WTC11 (cell line): ENCODE measurements at places on chromosomes 7 and 10. TPM values are rescaled to one million over a fixed set of nuclear protein-coding genes. Genes with fewer than 3 reads are reported as not detected.

- peaks cover 3% of the 10 kb centered on the region; the same call in 1 of the 2 replicates for H3K27me3 ChIP-seq
- H3K4me1 ChIP-seq = peaks cover 6% of the 10 kb centered on the region
- H3K36me3 ChIP-seq = peaks cover 22% of the 10 kb centered on the region
- H3K4me3 ChIP-seq = no peak overlapping the region
- peak overlapping the region; percentile 34; the same call in 1 of the 2 replicates for H3K27ac ChIP-seq
Observed at GRCh38 chr10:104307576-104308438, 30.5 kb downstream of the ITPRIP start.

DNA sequence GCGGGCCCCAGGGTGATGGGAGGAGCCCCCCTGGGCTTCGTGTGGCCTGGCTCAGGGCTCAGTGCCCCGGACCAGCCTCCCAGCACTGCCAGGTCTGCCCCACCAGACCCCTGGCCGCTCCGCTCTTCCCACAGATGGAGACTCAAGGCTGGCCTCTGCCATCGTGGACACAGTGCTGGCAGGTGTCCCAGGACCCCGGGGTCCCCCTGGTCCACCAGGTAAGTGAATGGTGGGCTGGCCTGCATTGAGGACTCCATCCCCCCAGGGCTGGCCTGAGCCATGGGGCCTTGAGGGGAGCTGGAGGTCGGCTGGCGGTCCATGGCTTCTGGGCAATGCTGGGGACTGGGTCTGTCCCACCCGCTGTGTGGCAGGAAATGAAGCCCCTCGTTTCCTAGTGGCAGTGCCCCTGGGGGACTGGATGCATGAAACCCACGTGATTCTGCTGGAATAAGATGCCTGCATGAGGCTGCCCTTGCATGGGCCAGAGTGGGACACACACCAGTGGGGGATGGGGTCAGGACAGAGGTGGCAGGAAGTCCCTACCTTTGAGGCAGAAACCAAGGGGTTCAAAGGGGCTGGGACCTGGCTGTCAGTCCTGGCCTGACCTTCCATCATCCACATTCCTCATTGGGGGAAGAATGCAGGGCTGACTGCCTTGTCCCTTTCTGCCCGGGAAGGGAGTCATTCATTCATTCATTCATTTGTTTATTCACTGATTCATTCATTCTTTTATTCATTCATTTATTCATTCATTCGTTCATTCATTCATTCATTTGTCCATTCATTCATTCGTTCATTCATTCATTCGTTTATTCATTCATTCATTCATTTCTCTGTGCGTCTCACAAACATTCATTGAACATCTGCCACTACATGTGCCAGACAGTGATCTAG is 81.8 kb downstream of the MYL10 start:
- no peak overlapping the region for H3K4me3 ChIP-seq
- peaks cover 17% of the 10 kb centered on the region for H3K36me3 ChIP-seq
- no peak for DNase-seq
- no peaks in the 10 kb centered on the region for H3K27me3 ChIP-seq
- no peak overlapping the region for H3K27ac ChIP-seq
- peaks cover 4% of the 10 kb centered on the region; the same call in 1 of the 2 replicates for H3K4me1 ChIP-seq

- no peak for DNase-seq
- peaks cover 2% of the 10 kb centered on the region; the same call in 1 of the 2 replicates for H3K4me1 ChIP-seq
- no peaks in the 10 kb centered on the region for H3K27me3 ChIP-seq
- no peak overlapping the region for H3K4me3 ChIP-seq
- H3K27ac ChIP-seq = no peak overlapping the region
Observed at GRCh38 chr7:98266840-98267239, 14.6 kb upstream of the BRI3 start.

DNA sequence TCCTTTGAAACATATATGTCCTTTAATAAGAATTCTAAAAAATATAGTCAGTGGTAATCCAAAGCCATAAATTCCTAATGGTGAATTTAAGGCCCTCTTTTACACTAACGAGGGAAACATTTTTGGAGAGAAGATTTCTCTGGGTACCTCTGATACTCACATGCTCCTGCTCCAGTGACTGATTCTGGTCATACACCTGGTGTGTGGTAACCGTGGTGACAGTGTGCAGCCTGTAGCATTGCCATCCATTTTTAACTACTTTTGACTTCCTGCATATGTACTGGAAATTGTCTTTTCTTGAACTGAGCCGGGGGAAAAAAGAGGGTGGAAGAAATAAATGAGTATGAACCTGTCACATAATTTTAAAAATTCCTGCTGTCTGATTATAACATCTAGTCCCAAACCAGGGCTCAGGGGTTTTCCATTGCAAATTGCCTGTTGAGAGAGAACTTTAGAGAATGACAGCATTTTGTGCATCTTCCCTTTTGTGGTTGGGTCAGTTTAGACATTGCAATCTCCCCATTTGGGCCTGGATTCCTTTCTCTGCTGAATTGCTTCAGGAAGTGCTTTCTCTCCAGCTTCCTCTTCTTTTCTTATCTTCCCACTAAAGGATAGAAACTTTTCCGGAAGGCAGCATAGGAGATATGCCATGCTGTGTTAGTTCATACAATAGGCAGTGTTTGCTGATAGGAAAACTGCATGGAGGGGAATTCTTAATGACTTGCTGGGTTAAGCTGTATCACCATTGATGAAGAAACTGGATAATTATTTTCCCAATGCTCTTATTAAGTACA is 125.5 kb downstream of the GRM3 start:
- H3K4me1 ChIP-seq = peaks cover 8% of the 10 kb centered on the region
- peak overlapping the region; percentile 14; the same call in 1 of the 2 replicates for H3K27ac ChIP-seq
- DNase-seq = no peak
- no peak overlapping the region for H3K4me3 ChIP-seq

- DNase-seq = no peak
- H3K4me1 ChIP-seq = peaks cover 44% of the 10 kb centered on the region
- no peaks in the 10 kb centered on the region for H3K27me3 ChIP-seq
- H3K36me3 ChIP-seq = peaks cover 74% of the 10 kb centered on the region
- no peak overlapping the region for H3K4me3 ChIP-seq
Observed at GRCh38 chr7:157372300-157373232, 35.8 kb downstream of the DNAJB6 start.

DNA sequence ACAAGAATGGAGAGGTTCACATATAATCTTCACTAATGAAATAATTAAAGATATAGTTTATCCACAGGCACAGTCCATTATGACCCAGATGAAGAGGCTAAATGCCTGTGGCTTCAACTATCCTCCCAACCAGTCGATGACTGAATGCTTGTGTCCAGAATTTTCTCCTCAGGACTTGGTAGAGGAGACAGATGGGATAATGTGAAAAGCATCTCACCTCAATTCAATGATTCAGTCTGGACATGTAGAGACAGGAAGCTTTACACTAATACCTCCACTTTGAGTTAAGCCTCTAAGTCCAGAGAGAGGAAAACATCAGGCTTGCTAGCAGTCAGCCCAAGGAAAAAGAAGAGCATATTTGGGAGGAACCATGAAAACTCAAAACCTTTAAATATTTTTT is 59.1 kb upstream of the COL1A2 start:
- H3K4me1 ChIP-seq = peaks cover 8% of the 10 kb centered on the region
- no peak for DNase-seq
- H3K4me3 ChIP-seq = no peak overlapping the region
- H3K36me3 ChIP-seq = no peaks in the 10 kb centered on the region
- no peak overlapping the region for H3K27ac ChIP-seq

DNA sequence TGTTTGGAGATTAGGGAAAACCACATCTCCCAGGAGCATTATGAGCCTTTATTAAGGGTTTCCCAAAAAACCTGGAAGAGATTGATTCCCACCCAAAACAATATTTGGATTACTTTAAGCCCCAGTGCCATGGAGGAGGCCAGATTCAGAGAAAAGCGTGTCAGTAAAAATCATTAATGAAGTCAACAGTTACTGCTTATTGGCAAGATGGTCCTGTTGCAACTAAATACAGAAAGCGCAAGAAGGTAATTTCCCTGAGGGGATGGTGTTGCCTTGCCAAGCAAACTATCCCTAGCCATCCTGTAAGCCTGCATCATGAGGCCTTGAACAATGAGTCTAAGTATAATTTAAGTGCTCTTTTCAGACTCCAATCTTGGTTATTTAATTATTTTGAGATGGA is 156.6 kb downstream of the SPAG6 start:
- H3K4me3 ChIP-seq = no peak overlapping the region
- no peak for DNase-seq
- no peaks in the 10 kb centered on the region for H3K4me1 ChIP-seq
- H3K27ac ChIP-seq = no peak overlapping the region
- no peaks in the 10 kb centered on the region for H3K36me3 ChIP-seq
- H3K27me3 ChIP-seq = no peaks in the 10 kb centered on the region; the same call in 1 of the 2 replicates

DNA sequence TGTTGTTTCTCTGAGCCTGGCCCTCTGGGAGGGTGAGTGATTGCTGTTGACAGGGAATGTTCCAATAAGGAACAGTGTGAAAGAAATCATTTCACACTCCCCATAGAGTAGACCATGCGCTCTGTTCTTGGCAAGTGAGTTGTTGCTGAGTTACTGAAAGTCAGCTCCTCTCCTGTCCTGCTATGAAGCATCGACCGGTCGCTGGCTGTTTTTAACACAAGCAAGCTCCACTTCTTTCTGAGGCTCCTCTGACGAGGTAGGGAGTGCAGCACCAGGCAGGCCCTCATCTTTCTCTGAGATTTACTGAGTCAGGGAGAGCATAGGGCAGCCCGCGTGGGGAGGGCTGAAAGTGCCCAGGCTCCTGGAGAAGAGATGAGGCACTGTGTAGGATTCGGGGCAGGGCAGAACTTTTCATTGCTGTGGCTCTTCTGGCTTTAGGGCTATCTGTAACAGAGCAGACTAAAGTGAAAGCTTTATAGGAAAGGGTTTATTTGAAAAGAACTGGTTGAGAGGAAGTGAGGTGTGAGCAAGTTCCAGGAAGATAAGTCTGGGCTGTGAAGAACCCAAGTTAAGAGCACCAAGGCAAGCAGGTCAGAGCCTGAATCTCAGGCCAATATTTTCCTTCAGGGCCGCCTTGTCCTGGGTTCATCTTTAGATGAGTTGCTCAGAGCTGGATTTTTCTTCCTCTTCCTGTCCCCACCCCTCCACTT is 332.2 kb downstream of the CCSER2 start:
- no peak overlapping the region for H3K4me3 ChIP-seq
- H3K27me3 ChIP-seq = no peaks in the 10 kb centered on the region
- no peak for DNase-seq
- peaks cover 7% of the 10 kb centered on the region for H3K4me1 ChIP-seq

DNA sequence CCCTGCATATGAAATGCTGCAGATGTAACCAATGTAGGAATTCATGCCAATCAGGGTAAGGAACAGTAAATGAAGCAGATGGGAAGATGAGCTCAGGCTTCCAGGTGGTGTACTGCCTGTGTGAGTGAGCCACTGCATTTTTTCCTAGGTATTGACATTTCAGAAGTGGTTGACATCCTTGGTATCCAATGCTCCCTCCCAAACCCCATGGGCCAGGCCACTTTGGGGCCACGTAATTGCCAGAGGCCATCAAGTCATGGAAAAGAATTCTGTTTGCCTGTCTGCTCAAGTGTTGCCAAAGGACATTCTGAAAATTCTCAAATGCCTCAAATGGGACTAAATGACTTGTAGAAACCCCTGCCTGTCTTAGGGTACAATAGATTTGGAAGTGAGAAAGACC is 384.6 kb downstream of the GATA3 start:
- DNase-seq = no peak
- no peak overlapping the region for H3K4me3 ChIP-seq
- H3K4me1 ChIP-seq = no peaks in the 10 kb centered on the region
- peaks cover 13% of the 10 kb centered on the region for H3K27me3 ChIP-seq
- no peaks in the 10 kb centered on the region for H3K36me3 ChIP-seq
- H3K27ac ChIP-seq = no peak overlapping the region

Gene CAMK1D
- 7.9 to 10.2 TPM (median 8.0 TPM) in 3 replicates for total RNA-seq

Gene CHST3
- total RNA-seq = 5.6 to 7.0 TPM (median 5.9 TPM) in 3 replicates

Gene FGF8
- total RNA-seq = 14.0 to 28.9 TPM (median 16.4 TPM) in 3 replicates

Gene CALML5
- total RNA-seq = 0.23 TPM in 1 of 3 replicates, not detected in the others

Gene EXOC6
- total RNA-seq = 4.4 to 5.0 TPM (median 4.5 TPM) in 3 replicates

Gene SPDYE9
- total RNA-seq = not detected in 3 replicates

Gene ZSWIM8
- 50.5 to 59.1 TPM (median 53.2 TPM) in 3 replicates for total RNA-seq

Gene MCM10
- total RNA-seq = 40.7 to 44.3 TPM (median 42.4 TPM) in 3 replicates

Gene ADCY1
- 25.6 to 29.0 TPM (median 26.4 TPM) in 3 replicates for total RNA-seq

Gene PSPH
- 43.7 to 49.3 TPM (median 49.2 TPM) in 3 replicates for total RNA-seq
